NCI-H460 (cell line): ENCODE measurements at places on chromosomes 13 and 19.

- no peak for DNase-seq
Measured at GRCh38 chr19:33773704-33774624, 22.7 kb upstream of the KCTD15 start.

GRCh38 chr19:49591731-49592485 lies 926 bp downstream of the PRR12 start:
- DNase-seq: no peak

- DNase-seq: no peak
Measured at GRCh38 chr13:112984954-112985802, 16.2 kb downstream of the MCF2L start.

- DNase-seq: no peak
Measured at GRCh38 chr13:95146486-95146885, 154.8 kb downstream of the ABCC4 start.

- no peak for DNase-seq
Measured at GRCh38 chr19:42254089-42254849, 659 bp downstream of the ERF start.

- no peak for DNase-seq
Measured at GRCh38 chr13:95298169-95298965, 2.9 kb downstream of the ABCC4 start.

- no peak for DNase-seq
Measured at GRCh38 chr13:53778937-53779336, 750.3 kb downstream of the OLFM4 start.

GRCh38 chr13:113544071-113544891 lies 40.3 kb upstream of the TFDP1 start:
- DNase-seq: no peak

DNA sequence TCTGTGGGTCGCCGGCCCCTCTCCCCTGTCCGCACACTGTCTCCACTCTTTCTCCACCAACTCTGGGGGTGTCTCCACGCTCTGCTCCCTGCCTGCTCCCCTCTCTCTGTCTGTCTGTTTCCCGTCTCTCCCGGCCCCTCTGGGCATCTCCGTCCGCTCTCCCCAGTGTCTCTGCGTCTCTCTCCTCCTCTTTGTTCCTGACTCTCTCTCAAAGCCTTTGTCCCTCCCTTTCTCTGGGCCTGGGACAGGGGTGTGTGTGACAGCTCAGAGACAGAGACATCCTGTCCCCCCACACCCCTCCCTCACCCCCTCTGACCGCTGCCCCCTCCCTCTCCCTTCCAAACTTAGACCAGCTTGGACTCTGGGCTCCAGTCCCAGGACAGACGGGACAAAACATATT lies 668 bp upstream of the SBK3 start:
- DNase-seq: no peak

- no peak for DNase-seq
Measured at GRCh38 chr13:72726726-72727416, 558 bp downstream of the MZT1 start.

DNA sequence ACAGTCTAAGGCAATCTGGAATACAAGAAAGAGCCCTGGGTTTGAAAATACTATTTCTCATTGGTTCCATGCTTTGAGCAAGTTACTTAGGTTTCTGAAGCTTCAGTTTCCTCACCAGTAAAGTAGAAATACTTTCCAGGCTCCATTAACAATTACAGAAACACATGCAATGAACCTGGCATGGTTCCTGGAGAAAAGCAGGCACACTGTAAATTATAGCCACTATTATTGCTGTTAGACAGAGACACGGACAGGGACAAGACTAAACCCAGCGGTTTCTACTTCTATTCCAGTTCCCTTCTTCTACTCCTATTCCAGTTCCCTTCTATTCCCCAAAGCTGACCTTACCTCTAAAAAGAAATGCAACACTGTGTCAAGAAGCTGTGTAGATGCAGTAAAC lies 41.2 kb downstream of the MIPEP start:
- DNase-seq: no peak

GRCh38 chr19:51026554-51026831 lies at the start of gene KLK11:
TSS of gene KLK11 (minus strand) at chr19:51026616. CDS start at chr19:51025631, 985 bp downstream.
- no peak for DNase-seq

DNA sequence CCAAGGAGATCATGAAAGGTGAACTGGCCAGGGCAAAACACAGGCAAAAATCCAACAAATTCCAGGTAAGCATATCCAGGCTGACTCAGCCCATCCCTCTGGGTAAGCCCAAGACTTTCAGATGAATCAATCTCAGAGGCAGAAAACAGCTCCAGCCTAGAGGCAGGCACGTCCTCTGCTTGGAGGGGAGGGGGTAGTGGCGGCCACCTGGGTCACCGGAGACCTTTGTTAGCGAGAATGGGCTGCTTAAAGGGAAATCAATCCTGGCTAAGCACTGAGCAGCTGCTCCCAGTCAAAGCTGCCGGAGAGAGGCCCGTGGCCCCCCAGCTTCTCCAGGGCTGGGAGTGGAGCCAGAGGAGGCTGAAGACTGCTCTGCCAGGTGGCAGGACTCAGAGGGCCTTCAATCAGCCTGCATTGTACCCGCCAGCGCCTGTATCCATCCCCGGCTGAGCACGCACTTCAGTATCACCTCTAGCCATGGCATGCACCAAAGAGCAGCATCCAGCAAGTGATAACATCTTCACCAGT lies 48.2 kb downstream of the PIN1 start:
- no peak for DNase-seq

- DNase-seq: peak; percentile 72
Measured at GRCh38 chr13:27043013-27043412, 128.6 kb downstream of the USP12 start.

GRCh38 chr13:27927444-27928352 lies 7.9 kb downstream of the PDX1 start:
- no peak for DNase-seq

GRCh38 chr13:27493981-27494380 lies 43.6 kb upstream of the MTIF3 start:
- no peak for DNase-seq

- DNase-seq: no peak
Measured at GRCh38 chr13:51840917-51841316, 4.1 kb downstream of the TMEM272 start.

DNA sequence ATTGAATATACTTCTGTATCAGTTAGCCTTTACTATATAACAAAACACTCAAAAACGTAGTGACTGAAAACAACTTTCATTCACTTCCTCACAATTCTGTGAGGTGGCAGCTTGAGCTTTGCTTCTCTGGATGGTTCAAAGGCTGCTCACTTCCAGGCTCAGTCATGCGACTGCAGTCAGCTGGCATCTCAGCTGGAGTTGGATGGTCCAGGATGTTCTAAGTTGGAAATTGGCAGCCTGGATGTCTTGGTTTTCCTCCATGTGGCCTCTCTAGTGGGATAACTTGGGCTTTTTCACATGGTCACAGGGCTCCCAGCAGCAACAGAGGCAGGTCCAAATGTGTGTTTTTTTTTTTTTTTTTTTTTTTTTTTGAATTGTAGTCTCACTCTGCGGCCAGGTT lies 204.4 kb downstream of the LACC1 start:
- DNase-seq: no peak

GRCh38 chr13:107969546-107969945 lies 245.8 kb downstream of the LIG4 start:
- DNase-seq: no peak

- no peak for DNase-seq
Measured at GRCh38 chr13:99352351-99353245, 45.4 kb upstream of the GPR183 start.

- no peak for DNase-seq
Measured at GRCh38 chr13:86559901-86560300, 760.7 kb upstream of the SLITRK6 start.

DNA sequence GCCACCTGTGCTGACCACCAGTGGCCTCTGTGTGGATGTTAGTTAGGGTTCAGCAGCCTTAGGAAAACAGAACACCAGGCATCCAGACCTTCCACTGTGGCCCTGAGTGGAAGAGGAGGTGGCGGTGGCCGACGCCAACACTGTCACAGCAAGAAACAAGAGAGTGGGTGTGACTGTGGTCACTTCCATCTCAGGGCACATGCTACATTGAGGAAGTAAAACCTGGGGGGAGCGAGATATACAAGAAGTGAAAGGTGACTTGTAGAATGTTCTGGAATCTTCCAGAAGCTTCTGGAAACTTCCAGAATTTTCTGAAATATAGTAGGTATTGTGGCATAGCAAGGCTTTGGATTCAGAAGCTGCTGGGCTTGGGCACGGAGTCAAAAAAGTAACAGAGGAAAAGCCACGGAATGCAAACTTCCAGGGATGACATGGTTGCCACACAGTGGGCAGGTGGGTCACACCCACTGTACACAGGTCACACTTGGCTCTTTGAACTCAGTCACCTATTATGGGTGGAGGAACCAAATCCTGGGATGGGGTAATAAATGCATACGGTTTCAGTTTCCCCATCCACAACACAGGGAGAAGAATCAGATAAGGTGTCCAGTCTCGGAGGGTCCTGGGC lies 24.3 kb downstream of the GNG7 start:
- no peak for DNase-seq

DNA sequence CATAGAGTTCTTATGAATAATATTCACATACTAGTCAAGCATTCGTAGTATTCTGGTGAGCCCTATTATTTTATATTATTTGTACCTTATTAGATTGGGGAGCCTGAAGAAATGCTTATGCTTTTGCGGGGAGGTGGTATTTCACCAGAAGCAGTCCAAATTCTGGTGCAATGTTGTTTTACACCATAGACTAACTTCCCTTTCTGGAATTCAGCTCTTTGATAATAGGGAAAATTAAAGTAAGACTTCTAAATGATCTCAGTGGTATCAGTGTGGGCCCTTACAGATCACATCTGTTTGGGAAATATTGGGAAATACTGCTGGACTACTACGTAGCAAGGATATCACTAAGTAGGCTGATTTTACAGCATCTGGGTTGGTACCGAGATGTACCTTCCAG lies 34.2 kb downstream of the KCTD12 start:
- no peak for DNase-seq

- DNase-seq: no peak
Measured at GRCh38 chr13:52707375-52707774, 32.2 kb downstream of the CNMD start.

DNA sequence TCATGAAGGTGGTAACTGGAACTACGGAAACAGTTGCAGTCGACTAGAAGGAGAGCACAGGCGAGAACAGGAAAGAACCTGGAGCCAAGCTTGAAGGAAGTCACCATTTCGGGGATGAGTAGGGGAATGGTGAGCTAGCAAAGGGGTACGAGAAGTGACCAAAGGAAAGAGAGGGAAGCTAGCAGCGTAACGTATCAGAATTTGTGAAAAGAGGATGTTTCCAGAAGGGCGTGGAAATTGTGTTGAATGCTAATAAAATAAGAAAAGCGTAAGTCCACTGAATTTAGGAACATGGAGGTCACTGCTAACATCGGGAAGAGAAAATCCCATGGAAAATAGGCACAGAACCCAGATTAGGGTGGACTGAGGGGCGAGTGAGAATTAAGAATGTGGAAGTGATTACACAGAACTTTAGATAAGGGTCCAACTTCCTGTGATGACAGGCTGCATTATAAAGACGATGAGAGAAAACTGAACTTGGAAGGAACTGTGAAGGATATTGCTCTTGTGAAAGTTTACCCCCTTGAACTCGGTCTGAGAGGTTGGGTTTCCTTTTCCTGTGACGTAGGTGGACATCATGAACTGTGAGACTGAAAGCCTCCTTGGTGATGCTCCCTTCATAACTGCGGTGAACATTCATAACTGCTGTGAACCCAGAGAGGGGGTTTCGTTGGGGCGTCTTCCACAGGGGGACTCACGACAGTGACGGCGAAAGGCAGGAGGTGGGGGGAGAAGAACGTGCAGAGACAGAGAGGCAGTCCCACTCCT lies 2.0 kb upstream of the FFAR2 start:
- DNase-seq: no peak

DNA sequence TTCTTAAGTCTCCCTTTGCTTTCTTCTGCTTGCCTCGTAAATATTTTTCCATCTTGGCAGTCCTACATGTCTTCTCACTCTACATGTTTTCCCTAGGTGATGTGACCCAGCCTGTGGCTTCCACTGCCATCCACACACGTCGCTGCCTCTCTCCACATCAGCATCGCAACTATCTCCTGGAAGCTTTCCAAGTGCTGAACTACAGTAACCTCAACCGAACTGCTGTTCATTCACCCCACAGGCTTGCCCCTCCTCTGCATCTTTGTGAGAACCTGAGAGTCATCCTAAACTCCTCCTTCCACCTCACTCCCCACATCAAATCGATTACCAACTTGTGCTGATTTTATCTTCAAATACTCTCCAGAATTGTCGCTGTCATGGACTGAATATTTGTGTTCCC lies 41.2 kb upstream of the USPL1 start:
- no peak for DNase-seq

- no peak for DNase-seq
Measured at GRCh38 chr13:91193358-91193757, 154.1 kb upstream of the MIR17HG start.

DNA sequence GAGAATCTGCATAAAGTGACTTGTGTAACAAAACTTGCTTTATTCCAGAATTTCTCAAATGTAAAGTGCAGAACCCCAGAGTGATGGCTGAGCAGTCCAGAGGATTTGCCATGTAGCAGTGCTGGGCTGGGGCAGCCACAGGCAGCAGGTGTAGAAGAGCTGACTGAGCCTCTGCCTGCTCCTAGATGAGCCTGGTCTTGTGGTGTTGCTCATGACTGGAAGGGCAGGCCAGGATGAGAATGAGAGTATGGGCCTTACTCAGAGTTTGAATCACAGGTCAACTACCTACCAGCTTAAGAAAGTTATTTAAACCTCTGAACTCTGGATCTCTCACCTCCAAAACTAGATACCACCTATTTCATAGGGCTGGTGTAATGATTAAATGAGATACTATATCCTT lies 2.9 kb upstream of the C13orf42 start:
- DNase-seq: no peak

DNA sequence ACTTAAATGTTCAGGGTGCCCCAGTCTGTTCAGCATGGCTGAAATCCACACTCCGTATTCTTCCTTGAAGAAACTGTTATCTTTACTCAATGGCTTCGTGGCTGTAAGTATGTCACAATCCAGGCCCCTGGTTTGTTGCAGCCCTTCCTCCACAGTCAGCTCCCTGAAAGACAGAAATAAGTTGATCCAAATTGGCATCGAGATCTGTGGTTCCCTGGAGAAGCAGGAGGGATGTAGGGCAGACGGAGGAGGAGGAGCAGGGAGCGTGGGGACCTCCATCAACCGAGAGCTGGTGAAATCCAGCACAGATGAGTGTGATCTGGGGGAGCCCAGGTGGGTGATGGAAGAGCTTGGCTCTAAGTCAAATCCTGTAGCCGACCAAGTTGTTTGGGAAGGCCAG lies 304 bp downstream of the TSPAN16 start:
- DNase-seq: no peak

DNA sequence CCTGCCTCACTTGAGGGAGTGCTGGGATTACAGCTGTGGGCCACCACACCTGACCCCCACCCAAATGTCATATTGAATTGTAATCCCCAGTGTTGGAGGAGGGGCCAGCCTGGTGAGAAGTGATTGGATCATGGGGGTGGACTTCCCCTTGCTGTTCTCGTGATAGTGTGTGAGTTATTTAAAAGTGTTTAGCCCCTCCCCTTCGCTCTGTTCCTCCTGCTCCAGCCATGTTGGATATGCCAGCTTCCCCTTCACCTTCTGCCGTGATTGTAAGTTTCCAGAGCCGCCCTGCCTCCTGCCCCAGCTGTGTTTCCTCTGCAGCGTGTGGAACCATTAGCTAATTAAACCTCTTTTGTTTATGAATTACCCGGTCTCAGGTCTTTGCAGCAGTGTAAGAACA lies 13.7 kb downstream of the CHAMP1 start:
- DNase-seq: no peak
